Vagina (tissue), 2 donors: ENCODE measurements at places on chromosomes 5 and 9.

GRCh38 chr5:160511280-160511929, 89.8 kb downstream of the PTTG1 start:
- no peak overlapping the region for H3K4me3 ChIP-seq
- no peak for DNase-seq
- H3K27me3 ChIP-seq: no peaks in the 10 kb centered on the region
- no peaks in the 10 kb centered on the region for H3K36me3 ChIP-seq

DNA sequence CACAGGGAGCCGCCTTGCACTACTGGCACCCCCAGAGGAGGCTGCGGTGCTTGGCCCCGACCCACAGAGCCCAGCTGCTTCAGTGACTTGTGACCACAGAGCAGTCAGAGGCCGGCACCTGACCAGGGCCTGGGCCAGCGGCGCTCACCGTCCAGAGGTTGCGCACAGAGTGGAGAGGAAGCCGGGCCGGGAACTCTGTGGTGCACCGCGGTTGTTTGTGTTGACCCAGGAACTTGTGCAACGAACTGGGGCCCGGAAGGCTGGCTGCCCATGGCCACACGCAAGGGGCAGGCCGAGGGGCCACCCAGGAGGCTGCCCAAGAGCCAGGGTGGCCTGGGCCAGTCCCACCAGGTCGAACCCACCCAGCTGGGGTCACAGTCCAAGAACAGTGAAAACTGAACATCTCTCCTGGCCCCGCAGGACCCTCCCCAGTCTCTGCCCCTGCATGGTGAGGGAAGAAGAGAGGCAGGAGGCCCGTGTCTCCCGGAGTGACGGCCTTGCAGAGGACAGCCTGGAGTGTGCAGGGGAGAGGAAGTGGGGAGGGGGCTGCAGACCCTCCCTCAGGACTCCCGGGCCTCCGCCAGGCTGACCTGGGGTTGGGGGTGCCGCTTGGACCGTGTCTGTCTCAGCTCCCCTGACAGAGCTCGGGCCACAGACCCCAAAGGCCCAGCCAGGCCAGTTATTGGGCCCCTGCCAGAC, 42.8 kb upstream of the EGFL7 start:
- H3K4me3 ChIP-seq: no peak overlapping the region
- no peaks in the 10 kb centered on the region for H3K27me3 ChIP-seq
- peak overlapping the region; percentile 8 for H3K27ac ChIP-seq
- no peak for DNase-seq
- H3K4me1 ChIP-seq: peaks cover 76% of the 10 kb centered on the region

GRCh38 chr5:174324680-174325079, 279.2 kb downstream of the NSG2 start:
- no peak overlapping the region for H3K4me3 ChIP-seq
- no peaks in the 10 kb centered on the region for H3K4me1 ChIP-seq
- H3K36me3 ChIP-seq: no peaks in the 10 kb centered on the region
- DNase-seq: no peak
- no peaks in the 10 kb centered on the region for H3K27me3 ChIP-seq
- H3K27ac ChIP-seq: no peak overlapping the region

GRCh38 chr5:77418162-77418561, 74.0 kb downstream of the WDR41 start:
- no peak overlapping the region for H3K27ac ChIP-seq
- DNase-seq: no peak
- H3K4me3 ChIP-seq: no peak overlapping the region
- H3K27me3 ChIP-seq: no peaks in the 10 kb centered on the region
- no peaks in the 10 kb centered on the region for H3K4me1 ChIP-seq

- H3K4me1 ChIP-seq: peaks cover 26% of the 10 kb centered on the region
- H3K27me3 ChIP-seq: no peaks in the 10 kb centered on the region
- H3K36me3 ChIP-seq: no peaks in the 10 kb centered on the region
- DNase-seq: no peak
These were observed 34.8 kb upstream of the RXRA start for GRCh38 chr9:134291452-134291881.
